ENCODE measurements at places on chromosomes 7 and 10.

DNA sequence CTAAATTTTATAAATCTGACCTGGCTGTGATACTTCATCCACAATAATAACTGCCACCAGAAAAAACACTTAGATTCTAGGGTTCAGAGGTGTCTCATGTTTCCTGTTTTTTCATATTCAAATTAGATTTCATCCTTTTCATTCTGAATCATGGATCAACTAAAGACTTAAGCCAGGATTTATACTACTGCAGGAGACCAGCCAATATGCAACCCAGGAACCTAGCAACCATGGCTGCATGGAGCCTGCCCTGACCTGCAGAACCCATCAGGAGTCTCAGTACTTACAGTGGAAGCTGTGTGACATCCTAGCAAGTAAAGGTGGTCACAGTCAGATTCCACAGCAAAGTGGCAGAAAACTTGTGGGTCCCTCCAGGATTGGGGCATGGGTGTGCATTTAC is 40.5 kb upstream of the RNF148 start:
- no peak for DNase-seq

DNA sequence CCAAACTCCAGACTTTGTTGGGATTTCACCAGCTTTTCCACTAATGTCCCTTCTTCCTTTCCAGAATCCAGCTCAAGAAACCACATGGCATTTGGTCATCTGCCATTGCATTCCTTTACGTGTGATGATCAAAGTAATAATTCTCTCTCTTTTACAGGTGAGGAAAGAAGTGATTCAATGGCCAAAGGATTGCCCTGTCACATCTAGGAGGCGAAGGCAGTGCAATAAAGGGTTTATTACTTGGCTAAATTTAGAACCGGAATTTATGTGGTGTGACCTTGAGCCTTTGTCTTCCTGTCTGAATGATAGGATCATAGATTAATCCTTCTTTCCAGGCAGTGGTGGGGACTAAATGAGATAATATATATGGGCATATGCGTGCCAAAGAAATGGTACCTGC is 58.3 kb upstream of the COBL start:
- no peak for DNase-seq

- DNase-seq: no peak
Observed at GRCh38 chr10:84685047-84685660, 356.8 kb downstream of the CCSER2 start.

GRCh38 chr7:41185851-41186250 is 517.0 kb downstream of the INHBA start:
- no peak for DNase-seq

GRCh38 chr7:146131701-146132100 is 15.1 kb downstream of the CNTNAP2 start:
- DNase-seq: no peak

DNA sequence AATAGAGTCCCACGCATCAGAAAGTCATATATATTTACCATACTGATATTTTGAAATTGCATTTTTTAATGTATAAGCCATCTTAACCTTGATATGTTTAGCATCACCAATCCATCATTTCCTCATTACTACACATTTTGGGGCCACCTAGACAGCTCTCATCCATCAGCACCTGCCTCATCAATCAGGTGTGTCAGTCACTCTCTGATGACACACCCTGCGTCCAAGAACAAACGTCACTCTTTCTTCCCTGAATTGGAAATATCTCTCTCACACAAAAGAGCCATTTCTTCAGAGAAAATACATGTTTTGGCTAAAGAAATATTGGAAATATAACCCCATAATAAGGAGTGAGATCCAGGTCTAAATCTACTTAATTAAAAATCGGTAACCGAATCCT is 38.9 kb upstream of the RSU1 start:
- DNase-seq: no peak

- peak; percentile 30 for DNase-seq
Observed at GRCh38 chr10:23439452-23439960, 631 bp downstream of the OTUD1 start.

- no peak for DNase-seq
Observed at GRCh38 chr7:64879086-64879730, 23.9 kb upstream of the ZNF273 start.

DNA sequence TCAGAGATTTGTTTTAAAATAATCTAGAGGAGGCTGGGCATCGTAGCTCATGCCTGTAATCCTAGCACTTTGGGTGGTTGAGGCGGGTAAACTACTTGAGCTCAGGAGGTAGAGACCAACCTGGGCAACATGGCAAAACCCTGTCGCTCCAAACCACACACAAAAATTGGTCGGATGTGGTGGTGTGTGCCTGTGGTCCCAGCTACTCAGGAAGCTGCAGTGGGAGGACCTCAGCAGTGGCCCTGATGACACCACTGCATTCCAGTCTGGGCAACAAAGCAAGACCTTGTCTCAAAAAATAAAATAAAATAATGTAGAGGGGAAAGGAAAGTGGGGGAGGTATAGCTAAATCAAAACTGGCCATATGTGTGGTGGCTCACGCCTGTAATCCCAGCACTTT is 13.9 kb upstream of the PPP3CB start:
- no peak for DNase-seq

- no peak for DNase-seq
Observed at GRCh38 chr10:43881657-43882056, 233.0 kb upstream of the ZNF32 start.

DNA sequence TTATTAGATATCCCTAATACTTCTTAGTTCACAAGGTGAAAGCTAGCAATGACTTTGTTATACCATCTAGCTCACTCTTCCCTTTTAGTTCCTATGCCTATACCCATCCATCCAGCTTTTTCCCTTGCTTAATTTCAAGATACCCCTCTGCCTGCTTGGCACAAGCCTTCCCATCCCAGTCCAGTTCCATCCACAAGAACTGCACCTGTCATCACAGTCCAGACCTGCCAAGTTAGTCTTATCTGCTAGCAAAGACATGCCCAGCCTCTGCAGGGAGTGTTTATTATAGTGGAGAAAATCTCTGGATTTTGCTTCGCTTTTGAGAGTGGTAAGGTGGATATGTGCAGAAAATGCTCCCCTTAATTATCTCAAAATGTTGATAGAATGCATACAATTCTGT is 158.2 kb downstream of the ST7 start:
- DNase-seq: no peak

- no peak for DNase-seq
Observed at GRCh38 chr7:19480383-19480782, 228.5 kb downstream of the POLR1F start.

GRCh38 chr10:111988646-111989045 is 194.9 kb downstream of the GPAM start:
- no peak for DNase-seq

GRCh38 chr7:101202603-101202918 is 1.7 kb upstream of the MOGAT3 start:
- DNase-seq: no peak

- no peak for DNase-seq
Observed at GRCh38 chr7:100641463-100641859, at the start of gene TFR2. TFR2 (minus strand) TSS chr7:100641552; CDS start chr7:100641509, 43 bp downstream.

DNA sequence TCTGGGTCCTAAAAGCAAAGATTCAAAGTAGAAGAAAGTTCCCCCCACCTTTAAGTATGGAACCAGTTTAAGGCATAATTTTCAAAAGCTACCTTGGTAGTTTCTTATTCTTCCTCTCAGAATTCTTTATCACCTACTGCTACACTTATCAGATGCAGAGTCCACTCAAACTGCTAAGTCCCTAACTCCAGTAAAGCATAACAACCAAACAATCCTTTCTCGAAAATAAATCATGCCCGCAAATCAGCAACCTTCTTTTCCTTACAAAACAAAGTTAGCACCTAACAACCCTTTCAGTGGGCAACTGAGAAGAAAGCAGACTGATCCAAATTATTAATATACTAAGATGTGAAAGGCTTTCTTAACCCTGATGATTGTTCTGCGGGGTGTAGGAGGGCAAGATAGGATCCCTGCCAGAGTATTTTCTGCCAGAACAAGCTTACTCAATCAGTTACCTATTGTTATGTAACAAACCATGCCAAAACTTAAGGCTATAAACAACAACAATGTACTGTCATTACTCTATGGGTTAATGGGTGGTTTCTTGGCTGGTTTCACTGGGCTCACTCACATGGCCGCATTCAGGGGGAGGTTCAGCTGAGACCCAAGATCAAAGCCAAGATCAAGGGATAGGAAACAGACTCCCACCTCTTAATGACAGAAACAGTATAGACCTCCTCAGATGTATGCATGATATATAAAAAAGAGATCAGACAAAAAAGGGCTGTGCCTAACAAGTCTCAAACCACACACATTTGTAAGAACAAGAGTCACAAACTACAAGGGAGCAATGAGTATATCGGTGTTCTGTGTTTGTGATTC is 42.0 kb downstream of the CCDC6 start:
- DNase-seq: no peak

DNA sequence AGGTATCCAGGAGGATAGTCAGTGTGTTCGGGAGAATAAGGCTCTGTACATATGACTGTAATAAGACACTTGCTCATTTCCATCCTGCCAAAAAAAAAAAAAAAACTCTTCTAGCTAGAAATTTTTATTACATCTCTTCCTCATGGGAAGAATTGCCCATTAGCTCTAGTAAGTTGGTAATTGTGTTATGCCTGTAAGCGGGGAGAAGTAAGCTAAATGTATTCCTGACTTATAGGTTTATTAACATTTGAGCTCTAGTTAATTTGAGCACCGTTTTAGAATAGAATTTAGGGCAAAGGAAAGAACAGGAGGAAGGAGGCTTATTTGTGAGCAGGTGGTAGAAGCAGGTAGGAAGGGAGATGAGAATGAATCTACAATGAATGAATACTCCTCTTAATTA is 1210.6 kb downstream of the SORCS1 start:
- DNase-seq: no peak

GRCh38 chr7:85829817-85830432 is 643.1 kb upstream of the SEMA3D start:
- DNase-seq: peak; percentile 32

DNA sequence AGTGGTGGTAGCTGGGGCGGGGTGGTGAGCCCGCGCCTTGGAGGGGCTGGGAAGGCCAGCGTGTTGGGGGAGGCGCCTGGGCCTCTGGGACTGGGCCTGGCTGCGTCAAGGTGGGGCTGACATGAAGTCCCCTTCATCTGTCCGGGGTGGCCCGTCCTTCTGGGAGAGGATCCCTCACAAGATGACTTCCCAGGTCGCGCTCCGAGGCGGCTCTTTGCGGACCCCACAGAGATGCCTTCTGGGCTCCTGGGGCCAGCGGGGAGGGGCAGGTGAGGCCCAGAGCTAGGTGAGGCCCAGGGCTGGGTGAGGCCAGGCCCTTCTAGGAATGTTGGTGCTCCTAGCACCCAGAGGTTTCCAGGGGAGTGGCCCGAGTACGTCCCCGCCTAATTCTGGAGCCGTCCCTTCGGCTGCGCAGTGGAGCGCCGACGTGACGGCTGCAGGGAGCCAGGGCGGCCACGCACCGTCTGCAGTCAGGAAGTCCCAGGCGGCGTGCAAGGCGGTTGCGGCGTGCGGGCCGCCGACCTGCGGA is 58.2 kb upstream of the NUPR2 start:
- no peak for DNase-seq

- no peak for DNase-seq
Observed at GRCh38 chr7:1228545-1229201, 4.0 kb upstream of the UNCX start.

DNA sequence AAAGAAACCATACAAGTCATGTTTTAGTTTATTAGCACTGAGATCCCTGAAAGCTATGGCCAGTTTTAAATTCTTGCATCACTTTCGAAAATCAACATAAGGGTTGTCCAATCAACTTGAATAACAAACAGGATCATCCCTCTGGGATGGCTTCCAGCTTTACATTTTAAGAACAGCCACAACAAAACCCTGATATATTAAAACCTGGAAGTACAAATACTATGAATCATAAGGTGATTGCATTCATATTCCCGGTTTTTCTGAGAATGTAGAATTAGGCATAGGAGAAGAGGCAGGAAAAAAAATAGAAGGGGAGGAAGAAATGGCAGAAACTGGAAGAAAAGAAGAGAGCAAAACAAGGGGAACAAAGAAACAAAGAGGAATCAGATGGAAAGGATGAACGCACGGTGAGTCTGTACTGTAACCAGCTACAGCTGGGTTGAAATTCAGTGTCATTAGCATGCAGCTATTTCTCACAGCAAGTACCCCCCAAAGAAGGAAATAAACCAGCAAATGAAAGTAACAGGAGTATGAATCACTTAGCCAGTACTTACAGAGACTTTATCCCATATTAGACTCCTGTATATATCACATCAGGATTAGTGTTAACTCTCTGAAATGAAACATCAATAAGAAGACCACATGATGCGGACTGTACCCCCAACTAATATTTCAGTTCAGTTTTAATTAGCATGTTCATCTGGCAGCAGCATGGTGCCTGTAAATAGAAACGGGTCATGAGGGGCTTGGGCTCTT is 301.3 kb downstream of the RNLS start:
- no peak for DNase-seq

GRCh38 chr10:65423043-65423442 is 1502.8 kb upstream of the LRRTM3 start:
- DNase-seq: no peak

DNA sequence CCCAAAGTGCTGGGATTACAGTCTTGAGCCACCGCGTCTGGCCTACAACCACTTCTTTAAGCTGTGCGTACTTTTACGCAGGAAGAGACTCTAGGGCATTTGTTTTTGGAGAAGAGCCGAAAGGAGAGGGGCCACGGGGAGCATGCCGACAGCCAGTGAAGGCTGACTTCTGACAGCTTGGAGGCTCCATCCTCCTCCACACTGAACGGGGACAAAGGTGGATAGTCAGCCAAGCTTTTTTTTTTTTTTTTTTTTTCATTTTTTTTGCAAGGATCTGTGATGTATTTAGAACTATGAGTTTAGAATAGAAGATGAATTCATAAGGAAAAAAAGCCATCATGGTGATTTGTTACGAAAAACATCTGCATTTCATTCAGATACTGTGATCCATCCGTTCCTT is 221.7 kb downstream of the ARHGAP21 start:
- no peak for DNase-seq

- DNase-seq: no peak
Observed at GRCh38 chr7:132138817-132139216, 437.5 kb downstream of the PLXNA4 start.

GRCh38 chr10:23324351-23324750 is 20.2 kb downstream of the C10orf67 start:
- DNase-seq: no peak

DNA sequence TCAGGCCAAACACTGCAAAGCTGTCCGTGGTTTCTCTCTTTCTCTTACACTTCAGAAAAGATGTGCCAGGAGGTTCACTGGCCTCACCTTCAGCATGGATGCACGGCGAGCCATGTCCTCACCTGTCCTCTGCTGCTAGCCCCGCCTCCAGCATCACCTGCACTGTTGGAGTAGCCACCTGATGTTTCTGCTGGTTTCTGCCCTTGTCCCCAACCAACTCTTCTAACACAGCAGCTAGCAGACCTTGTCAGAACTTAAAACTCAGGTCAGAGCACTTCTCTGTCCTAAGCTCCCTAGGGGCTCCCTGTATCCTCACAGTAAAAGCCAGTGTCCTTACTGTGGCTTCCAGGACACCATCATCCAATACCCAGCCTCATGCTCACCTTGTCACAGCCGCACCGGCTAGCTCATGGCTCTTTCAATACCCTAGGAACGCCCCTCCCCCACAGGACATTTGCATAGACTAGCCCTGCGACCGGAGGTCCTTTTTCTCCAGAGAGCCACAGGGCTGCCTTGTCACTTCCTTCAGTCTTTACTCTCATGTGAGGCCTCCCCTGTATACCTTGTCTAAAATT is 15.2 kb downstream of the PALD1 start:
- no peak for DNase-seq

GRCh38 chr10:4450981-4451908 is 374.8 kb upstream of the AKR1E2 start:
- peak; percentile 13 for DNase-seq
